ENCODE measurements at places on chromosomes 5 and 9.

- DNase-seq, result no peak
These were observed 12.7 kb upstream of the LIFR start for GRCh38 chr5:38569180-38569579.

- DNase-seq, result no peak
These were observed 8.6 kb upstream of the FIBCD1 start for GRCh38 chr9:130947618-130948140.

DNA sequence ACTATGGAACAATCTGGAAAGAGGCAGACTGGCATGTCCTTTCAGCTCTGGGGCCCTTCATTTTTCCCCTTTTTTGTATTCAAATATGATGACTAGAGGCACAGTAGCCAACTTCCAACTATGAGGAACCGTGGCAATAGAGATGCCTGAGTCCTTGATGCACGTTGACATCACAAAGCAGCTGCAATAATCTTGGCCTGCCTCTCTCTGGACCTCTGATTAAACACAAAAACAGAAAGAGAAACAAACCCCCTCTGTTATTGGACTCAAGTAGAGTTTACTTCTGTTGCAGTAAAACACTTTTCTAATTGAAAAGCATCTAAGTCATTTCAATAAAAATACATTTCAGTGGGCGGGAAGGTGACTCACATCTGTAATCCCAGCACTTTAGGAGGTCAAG lies 122.2 kb upstream of the GRAMD2B start:
- no peak for DNase-seq

GRCh38 chr9:87661241-87661640 lies 64.7 kb upstream of the CTSL start:
- DNase-seq, result no peak

GRCh38 chr9:138009803-138010690 lies 132.5 kb downstream of the CACNA1B start:
- DNase-seq, result no peak

DNA sequence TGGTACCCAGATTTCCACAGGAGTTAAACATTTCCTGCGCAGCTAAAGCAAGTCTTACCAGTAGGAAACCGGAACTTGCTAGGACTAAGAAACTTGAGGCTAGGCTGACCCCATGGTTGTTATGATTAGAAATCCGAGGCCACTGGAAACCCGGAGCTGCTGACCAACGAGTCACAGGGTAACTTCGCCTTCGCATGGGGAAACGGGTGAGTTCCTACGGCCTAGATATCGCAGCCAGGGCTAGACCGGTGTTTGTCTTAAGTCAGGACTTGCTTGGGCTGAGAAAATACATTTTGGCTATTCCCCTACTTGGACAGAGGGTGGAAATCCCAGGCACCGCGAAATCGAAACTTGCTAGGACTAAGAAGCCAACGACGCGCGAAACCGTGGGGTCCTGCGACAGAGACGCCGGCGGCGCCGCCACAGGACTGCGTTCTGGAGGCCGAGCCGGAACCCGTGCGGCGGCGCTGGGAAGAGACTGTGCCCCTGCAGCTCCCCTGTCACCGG lies 1.6 kb upstream of the ANXA2R start:
- DNase-seq, result no peak

DNA sequence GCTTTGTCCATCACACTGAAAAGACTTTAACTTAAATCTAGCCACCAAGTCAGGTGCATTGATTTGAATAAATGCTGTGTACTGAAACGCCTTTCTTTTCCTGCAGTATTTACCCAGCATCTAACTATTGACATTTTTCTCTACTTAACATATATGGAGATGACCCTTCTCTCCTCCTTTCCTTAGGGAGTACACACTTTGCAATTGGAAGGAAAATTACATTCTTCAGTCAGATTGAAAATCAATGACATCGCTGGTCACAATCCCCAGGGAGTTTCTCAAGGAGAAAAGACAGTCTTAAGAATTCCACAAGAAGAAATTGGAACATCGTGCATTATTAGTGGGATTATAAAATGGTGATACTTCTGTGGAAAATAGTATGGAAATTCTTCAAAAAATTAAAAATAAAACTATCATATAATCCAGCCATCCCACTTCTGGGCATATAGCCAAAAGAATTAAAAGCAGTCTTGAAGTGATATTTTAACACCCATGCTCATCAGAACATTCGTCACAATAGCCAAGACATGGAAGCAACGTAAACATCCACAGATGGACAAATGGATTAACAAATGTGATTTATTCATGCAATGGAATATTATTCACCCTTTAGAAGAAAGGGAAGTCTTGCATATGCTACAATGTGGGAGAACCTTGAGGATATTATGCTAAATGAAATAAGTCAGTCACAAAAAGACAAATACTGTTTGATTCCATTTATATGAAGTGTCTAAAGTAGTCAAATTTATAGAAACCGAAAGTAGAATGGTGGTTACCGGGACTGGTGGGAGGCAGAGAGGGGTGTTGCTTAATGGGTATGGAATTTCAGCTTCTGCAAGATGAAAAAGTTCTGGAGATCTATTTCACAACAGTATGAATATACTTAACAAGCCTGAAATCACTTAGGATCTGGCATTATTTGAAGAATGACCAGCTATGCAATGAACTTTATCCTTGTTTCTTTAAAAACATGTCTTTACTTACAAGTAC lies 14.3 kb upstream of the FREM1 start:
- no peak for DNase-seq

- no peak for DNase-seq
These were observed 32.4 kb upstream of the CEP120 start for GRCh38 chr5:123455640-123456039.

GRCh38 chr5:73748510-73749400 lies 122.8 kb downstream of the ARHGEF28 start:
- DNase-seq, result no peak

GRCh38 chr5:121006217-121006616 lies 542.1 kb downstream of the PRR16 start:
- no peak for DNase-seq

DNA sequence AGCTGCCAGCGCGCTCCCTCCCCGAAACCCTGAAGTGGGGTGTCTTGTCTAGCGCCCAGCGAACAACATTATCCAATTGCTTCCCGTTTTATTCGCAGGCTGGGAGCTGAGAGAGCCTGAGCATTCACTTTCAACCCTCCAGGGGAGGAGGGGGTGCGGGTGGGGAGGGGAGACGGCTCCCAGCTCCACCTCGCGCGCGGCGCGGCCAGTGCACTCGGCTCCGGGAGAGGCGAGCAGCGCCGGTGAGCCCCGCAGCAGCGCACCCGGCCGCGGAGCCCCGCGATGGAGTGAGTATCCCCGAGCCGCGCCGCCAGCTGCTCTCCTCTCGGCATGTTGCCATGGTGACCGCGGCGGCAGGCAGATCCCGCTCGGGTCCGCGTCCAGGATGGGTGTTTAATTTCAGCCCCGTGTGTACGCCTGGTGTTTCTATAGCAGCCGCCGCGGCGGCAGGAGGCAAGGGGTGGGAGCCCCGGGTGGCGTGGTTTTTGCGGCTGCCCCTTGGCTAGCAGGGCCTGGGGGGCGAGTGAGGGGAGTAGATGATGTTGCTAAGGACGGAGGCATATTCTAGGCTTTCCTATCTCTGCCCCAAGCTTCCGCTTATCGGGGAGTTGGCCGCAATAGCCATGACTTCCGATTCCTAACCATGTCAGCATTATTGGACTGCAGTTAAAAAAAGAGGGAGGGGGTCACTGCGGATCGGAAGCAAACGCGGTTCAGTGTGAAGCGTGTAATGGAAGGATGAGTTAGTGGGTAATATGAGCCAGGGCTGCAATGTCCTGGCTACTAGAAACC lies 139.2 kb upstream of the PALM2AKAP2 start:
- DNase-seq, result no peak

- DNase-seq, result no peak
These were observed 41.8 kb downstream of the MUSK start for GRCh38 chr9:110710420-110710819.

DNA sequence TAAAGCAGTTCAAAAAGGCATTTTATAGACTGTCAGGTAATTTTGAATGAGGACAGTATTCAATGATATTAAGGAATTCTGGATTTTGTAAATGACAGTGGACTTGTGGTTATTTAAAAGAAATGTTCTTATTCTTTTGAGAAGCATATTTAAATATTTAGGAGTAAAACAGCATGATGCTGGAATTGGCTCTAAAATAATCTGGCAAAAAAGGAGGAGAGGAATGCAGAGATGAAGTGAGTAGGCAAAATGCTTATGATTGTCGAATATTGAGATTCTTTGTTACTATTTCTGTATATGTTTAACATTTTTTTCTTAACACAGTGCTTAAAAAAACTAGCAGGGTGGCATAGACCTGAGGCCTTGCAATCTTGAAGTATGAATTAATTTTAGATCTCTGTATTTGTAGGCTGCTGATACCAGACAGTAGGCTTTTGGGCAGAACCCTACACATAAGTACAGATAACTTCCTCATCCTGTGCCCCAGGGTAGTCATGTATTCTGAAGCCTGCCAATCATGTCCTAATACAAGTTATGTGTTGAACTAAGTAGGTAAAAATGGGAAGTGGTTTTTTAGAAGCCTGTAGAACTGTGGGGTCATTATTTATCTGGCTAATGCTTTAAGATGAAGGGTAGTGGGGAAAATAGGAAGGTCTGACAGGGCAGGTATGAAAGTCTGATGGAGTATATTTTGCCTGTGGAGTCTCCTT lies 9.4 kb downstream of the CD180 start:
- no peak for DNase-seq

DNA sequence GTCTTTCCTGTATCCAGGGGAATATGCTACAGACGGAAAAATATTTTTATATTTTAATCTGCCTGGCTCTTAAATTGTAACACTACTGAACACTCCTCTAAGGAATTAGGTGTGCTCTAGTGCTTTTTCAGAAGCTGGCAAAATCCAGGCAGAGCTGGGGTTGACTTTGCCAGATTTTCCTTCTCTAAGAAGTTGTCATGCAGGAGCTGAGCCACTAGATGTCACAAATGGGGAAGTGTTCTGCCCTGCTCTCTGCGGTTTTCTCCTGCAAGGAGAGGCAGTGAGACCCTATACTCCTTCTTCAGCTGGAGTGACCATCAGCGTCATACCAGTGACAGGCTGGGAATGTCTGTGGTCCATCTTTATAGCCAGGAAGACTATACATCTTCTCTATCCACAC lies 112.5 kb downstream of the HAPLN1 start:
- DNase-seq, result no peak

- DNase-seq, result no peak
These were observed 109.3 kb upstream of the CPEB4 start for GRCh38 chr5:173778784-173779304.

DNA sequence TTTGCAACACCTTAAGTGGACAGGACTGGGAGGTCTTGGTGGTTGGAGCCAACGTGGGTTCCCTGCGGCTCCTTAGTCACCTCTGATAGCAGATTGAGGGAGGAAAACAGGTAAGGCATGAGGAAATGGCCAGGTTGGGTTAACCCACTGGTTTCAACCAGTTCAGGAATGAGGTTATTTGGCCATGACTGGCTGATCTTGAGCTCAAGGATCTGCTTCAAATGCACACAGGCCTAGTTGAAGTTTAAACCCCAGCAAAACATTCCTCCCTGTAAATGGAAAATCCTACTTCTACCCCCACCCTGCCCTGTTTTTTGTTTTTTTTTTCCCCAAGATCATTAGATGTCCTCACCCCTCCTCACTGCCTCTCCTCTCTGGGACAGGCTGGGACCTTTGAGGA lies 3.2 kb upstream of the NUP214 start:
- DNase-seq, result no peak

- no peak for DNase-seq
These were observed 207.3 kb downstream of the TMEM38B start for GRCh38 chr9:105901514-105902109.

DNA sequence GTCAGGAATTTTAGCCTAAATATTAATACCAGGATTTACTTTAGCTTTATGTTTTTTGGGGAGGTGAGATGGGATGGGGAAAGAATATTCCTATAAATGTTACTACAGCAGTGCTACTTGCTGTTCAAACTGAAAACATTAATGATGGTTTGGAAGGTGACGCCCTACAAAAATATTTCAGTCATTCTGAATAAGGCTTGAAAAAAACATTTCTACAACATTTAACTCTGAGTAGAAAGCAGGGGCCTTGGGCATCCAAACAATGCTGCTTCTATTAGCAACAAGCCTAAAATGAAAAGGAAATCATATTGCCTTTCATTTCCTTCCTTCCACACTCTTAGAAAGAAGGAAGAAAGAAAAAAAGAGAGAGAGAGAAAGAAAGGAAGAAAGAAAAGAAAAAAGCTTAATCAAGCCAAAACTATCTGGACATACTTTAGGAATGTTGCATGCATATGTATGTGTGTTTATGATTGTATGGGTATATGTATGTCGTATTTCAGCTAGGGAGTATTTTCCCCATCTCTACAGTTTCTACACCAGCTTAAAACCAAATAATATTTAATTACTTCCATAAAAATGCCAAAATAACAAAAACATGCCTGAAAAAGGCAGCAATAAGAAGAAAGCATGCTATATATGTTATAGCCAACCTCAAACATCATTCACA lies 16.3 kb upstream of the DAB2 start:
- DNase-seq, result no peak

GRCh38 chr5:107743373-107744000 lies 72.8 kb upstream of the EFNA5 start:
- no peak for DNase-seq

- no peak for DNase-seq
These were observed 14.1 kb downstream of the LCN10 start for GRCh38 chr9:136728548-136729123.

DNA sequence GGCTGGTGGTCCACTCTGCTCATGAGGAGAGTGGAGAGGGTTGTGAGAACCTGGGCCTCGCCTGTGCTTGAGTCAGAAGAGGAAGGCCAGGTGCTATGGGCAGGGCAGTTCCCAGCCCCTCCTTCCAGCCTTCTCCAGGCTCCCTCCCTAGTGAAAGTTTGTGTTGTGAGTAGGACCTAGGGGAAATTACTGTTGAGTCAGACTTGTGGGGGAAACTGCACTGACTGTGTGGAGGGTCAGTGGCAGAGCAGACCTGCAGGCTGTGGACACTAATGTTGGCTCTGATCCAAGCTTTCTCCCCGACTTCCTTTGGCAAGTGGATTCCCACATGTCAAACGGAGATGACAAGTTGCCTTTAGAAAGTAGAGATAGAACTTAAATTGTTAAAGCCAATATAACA lies 102.6 kb downstream of the ARHGAP26 start:
- no peak for DNase-seq

GRCh38 chr5:157203417-157203816 lies 22.8 kb downstream of the ITK start:
- no peak for DNase-seq

DNA sequence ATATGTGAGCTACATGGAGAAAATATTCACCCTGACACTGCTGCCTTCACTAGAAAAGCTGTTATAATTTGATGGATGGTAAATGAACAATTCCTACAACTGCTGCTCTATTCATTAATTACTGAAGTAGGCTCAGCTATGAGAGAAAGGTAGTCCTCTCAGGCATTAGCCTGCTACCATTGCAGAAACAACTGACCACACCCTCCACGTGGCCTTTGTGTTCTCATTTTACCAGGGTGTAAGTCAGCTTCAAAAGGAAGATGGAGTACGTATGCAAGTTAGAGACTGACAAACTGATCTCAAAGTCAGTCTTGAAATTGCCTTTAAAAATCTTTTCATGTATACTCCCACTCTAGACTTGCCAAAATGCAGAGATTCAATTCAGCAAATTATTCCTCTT lies 26.3 kb upstream of the TPD52L3 start:
- DNase-seq, result no peak

GRCh38 chr9:136237486-136238341 lies 7.9 kb downstream of the QSOX2 start:
- DNase-seq, result no peak

- no peak for DNase-seq
These were observed 20.3 kb downstream of the GLT6D1 start for GRCh38 chr9:135618866-135619598.

GRCh38 chr5:111282798-111283197 lies 58.6 kb downstream of the CAMK4 start:
- DNase-seq, result no peak

GRCh38 chr9:37364136-37364535 lies 58.4 kb upstream of the GRHPR start:
- no peak for DNase-seq
